NAMALWA (cell line): ENCODE measurements at places on chromosomes 12 and 14.

- DNase-seq = no peak
Observed at GRCh38 chr14:100846309-100846859, 20.5 kb downstream of the MEG3 start.

DNA sequence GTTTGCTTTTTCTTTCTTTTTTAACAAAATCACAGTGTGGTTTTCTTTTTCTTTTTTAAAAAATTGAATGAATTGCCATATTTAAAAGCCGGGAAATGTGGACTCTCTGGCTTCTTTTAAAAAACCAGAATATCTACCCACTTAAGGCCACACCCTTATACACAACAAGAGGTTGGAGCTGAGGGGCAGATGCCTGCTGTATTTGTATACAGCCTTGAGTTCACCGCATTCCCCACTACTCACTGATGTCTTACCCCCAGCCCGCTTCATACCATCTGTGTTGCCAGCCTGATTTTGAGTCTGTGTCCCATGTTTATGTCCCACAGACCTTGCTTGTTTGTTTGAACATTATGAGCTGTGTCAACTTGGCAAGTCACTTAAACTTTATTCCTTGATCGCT is 14.3 kb downstream of the JDP2 start:
- DNase-seq = no peak

GRCh38 chr12:9180810-9181209 is 27.4 kb downstream of the PZP start:
- DNase-seq = no peak

- no peak for DNase-seq
Observed at GRCh38 chr14:32706721-32707519, 231.8 kb upstream of the NPAS3 start.

DNA sequence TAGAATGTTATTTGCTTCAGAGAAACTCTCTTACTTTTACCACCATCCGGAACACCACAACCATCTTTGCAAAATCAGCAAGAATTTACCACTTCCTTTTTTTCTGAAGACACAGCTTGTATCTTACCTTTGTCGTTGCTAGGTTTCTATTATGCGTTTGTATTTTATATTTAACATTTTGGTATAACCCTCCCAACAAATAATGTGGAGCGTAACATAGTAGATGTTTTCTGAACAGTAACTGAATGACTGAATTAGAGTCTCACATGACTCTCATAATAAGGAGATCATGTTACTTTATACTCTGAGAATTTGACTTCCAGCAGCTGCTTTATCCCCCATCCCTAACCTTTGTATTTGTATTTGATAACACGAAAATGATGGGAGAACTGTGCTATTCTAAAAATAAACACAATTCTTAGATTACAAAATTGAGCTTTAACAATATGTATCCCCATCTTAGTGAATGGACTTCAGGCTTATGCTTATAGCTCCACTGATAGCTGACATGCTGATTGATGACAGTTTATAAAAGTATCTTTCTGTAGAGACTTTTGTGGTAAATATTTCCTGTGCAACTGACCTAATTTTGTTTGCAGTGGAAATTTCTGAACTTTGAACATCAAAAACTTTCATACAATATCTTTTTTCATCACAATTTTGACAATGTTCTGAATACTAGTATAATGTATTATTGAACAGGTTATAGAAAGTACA is 7.9 kb upstream of the KLRB1 start:
- peak; percentile 77 for DNase-seq

- peak; percentile 70 for DNase-seq
Observed at GRCh38 chr12:13233830-13234641, 37.5 kb downstream of the EMP1 start.

DNA sequence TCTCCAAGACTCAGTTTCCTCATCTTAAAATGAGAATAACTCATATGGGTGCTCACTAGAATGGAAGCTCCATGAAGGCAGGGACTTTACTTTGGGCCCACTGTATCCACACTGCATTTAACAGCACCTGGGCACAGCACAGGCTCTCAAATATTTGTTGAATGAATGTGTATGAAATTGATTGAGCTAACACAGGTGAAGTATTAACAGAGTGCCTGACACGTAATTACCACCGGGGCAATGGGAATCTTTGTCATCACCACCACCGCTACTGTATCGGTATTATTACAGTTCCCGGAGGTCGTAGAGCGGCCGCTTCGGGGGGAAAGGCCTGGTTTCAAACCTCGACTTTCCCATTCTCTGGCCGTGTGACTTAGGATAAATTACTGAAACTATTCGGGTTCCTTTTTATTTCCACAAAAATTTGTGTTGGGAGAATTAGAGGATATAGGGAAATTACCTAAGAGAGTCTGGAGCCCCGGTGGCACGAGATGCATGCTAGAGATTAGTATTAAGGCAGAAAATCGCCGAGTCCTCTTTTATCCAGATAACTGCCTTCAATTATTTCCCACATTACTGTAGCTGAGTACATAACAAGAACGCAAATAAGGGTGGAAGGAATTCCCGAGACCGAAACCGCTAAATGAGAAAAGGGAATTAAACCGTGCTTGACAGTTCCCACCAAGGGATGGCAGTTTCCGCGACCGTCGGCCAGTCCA is 1.0 kb upstream of the RIC8B start:
- no peak for DNase-seq

DNA sequence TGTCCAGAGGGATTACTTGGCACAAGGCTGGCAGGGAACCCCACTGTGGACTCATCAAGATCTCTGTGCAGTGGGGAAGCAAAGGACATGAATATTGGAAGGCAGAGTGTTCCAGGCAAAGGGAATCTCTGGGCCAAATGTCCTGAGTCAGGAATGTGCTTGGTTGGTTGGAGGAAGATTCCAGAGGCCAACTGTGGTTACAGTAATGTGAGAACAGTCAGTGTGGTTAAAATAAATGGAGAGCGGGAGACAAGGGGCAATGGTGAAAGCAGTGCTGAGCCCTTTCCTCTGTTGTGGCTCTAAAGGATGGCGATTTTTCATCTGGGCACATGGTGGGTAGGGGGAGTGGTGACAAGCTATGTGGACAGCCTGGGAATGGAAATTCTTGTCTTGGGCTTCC is 948.2 kb downstream of the BCL11B start:
- no peak for DNase-seq

GRCh38 chr12:19382111-19382526 is 57.2 kb upstream of the AEBP2 start:
- DNase-seq = no peak

GRCh38 chr14:42792166-42792565 is 1185.5 kb downstream of the LRFN5 start:
- no peak for DNase-seq

DNA sequence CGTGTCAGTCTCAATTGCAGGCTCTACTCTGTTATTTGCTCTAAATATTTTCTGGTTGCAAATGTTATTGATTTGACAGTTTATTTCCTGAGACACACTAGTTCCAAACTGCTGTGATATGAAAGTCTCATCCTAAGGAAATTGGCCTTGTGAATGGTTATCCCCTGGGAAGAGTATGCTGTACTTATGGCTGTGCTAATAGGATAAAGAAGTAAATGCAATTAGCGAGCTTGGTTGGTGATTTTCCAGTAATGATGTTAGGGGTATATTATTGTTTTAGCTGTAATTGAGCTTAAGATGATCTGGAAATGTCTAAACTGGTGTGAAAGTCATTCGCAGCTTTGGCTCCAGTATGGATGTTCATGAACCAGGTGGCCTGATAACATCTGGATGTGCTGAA is 197.9 kb downstream of the SUDS3 start:
- no peak for DNase-seq

GRCh38 chr14:22865424-22866405 is 5.8 kb upstream of the LRP10 start:
- DNase-seq = no peak
